ENCODE measurements at places on chromosomes 3 and 15. TPM values are rescaled to one million over a fixed set of nuclear protein-coding genes. Genes with fewer than 3 reads are reported as not detected.

Gene CFAP100
- not detected for total RNA-seq

Gene CNTN6
- total RNA-seq, result not detected

DNA sequence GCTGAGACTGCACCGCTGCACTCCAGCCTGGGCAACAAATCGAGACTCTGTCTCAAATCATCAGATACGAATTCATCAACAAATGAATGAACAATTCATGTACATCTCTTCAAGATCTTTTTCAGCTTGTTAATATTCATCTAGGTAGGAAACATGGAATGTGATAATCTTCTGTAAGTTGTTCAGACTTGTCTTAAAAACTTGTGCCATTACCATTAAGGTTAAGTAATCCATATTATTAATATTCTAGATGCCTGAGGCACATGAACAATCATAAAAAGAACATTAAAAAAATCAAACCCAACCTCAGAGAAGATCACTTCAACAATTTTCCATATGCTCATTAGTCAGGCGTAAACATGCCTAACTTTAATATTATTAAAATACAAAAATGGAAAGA lies 36.2 kb downstream of the CHSY1 start:
- ATAC-seq, result no peak

GRCh38 chr3:19146685-19147650 lies 1.3 kb upstream of the KCNH8 start:
- peak; percentile 69 for ATAC-seq

- no peak for ATAC-seq
These were observed 29.3 kb upstream of the CPNE4 start for GRCh38 chr3:132064114-132064513.

Data from activated T-helper 17 cell treated with anti-CD3 and anti-CD28 coated beads, Interleukin-2, amount 50 U/mL, for 72 hours (primary cell).